ENCODE measurements at places on chromosomes 2 and 18.

DNA sequence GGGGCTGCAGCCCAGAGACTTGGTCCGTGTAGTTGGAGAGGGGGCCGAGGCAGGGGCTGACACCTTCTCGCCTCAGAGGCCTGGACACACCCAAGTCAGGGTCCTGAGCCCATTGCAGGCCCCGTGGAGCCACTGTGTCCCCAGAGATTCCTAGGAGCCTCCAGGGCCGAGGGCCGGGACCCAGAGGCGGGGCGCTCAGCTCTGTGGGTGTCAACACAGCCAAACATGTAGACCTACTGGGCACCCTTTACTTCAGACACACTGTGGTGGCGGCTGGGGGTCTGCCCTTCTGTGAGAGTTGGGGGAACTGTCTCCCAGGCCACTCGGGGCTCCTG, 459 bp upstream of the ESPNL start:
- no peak for DNase-seq

DNA sequence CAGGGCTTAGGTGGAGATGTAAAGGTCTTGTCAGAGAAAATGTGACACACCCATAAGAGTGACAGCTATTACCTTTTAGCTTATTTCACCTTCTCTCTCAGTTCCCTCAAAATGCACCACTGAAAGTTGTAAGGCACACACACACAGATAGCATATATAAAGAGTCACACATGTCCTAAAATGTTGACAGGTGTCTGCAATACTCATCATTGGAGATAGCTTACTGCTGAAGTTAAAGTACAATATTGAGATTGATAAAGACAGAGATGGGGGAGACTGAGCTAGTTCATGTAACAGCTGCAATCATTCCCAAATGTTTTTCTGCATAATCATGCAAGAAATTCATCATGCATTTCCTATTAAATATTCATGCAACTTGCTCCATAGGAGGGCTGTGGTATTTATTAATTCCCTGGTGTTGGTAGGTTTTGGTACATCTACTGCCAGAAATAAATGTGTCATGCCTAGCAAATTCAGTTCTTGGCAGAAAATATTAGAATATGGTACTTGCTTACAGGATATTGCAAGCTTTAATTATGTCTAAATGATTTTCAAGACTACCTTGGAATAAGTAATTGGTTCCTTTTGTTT, 118.8 kb upstream of the RBMS1 start:
- DNase-seq = no peak

GRCh38 chr2:207617011-207617671, 8.1 kb downstream of the METTL21A start:
- no peak for DNase-seq

DNA sequence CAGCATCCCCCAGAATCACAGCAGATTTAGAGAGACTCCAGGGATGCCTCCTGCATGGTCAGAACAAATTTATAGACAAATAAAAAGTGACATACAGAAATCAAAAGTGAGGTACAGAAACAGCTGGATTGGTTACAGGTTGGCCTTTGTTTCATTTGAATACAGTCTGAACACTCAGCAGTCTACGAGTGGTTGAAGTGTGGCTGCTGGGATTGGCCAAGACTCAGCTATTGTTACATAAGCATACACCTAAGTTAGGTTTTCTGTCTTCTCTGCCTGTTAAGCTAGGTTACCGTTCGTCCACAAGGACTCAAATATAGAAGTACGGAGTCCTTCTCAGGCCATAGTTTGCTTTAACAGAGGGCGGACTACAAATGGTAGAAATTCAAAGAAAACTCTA, 262.4 kb upstream of the SLC14A2 start:
- no peak for DNase-seq

DNA sequence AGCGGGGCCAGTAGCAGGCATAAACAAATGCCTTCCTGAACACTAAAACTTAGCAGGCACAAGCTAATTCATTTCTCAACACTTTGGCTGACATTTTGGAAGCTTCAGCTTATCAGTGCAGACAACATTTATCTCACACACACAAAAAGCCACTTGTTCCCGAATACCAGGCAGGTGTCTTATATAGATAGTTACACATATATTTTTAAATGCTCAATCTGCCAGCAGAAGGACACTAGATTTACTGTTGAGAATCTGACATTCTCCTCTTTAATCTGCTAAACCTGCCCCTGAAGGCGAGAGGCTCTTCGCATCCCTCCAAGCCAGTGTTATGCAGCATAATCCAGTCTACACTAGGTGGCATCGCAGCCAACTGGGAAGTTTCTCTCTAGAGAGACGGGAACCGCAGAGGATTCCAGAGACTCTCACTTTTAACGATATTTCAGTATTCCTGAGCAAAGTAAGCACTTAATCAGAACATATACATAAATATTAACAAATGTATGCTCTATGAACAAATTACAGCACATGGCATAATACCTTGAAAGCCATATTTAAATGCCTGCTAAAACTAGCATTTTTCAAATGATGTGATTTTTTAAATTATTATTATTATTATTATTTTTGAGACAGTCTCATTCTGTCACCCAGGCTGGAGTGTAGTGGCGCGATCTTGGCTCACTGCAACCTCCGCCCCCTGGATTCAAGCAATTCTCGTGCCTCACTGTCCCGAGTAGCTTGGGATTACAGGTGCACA, 90.2 kb upstream of the SCG2 start:
- DNase-seq = no peak

GRCh38 chr2:61898810-61899209, 6.7 kb upstream of the COMMD1 start:
- no peak for DNase-seq

GRCh38 chr2:240121675-240122074, 14.4 kb downstream of the COPS9 start:
- DNase-seq = no peak

DNA sequence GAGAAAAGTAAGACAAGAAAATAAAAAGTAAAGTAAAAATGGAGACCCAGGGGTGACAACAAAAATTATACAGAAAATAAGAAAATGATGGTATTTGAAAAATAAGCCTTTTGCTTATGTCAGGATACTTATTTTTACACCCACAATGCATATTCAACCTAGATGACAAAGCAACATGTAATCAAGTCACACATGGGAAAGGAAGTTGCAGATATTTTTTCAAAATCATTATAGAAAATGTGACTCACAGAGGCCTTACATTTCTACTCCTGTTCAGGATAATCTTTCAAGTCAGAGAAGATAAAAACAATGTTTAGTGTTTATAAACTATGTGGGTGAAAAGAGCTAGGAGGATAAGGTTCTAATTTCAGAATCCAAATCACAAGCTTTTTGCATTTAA, 275.3 kb upstream of the UBE2E3 start:
- no peak for DNase-seq

GRCh38 chr2:186256540-186256939, 229.5 kb upstream of the ZC3H15 start:
- no peak for DNase-seq

DNA sequence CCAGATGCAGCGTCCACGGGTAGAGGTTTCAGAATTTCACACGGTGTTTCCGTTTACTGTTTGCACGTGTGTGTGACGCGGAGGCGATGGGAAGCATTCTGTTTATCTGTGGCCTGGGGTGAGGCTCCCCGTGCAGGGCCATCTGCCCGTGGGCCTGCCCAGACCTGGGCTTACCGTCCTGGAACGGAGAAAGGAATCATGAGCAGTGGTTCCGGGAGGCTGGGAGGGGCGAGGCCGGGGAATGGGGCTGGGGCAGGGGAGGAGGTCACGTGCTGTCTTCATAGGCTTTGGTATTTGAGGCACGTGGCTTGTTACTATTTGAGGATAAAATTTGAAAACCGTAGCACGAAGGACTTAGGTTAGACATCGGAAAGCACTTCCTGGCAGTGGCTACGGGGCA, 77.9 kb downstream of the RTP5 start:
- no peak for DNase-seq

- no peak for DNase-seq
These were observed 34.0 kb upstream of the ITPRID2 start for GRCh38 chr2:181857483-181857882.

DNA sequence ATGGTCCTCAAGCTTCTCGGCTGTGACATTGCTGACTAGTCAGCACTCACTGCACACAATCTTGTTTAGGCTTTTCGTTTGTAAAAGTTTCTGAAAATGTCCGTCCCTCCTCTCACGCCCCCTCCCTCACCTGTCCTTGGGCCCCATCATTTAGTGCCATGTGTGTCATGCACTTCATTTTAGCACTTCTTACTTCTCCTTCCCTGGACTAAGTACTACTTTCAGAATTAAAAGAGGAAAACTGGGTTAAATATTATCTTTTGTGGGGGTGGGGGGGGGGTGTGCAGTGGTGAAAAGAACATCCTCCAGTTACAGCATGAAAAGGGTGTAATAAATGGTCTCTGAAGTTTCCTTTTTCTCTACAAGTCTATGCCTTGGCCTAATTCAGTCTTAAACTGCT, 182.0 kb upstream of the SP5 start:
- DNase-seq = no peak

GRCh38 chr18:48290162-48290926, 118.8 kb downstream of the ZBTB7C start:
- no peak for DNase-seq

DNA sequence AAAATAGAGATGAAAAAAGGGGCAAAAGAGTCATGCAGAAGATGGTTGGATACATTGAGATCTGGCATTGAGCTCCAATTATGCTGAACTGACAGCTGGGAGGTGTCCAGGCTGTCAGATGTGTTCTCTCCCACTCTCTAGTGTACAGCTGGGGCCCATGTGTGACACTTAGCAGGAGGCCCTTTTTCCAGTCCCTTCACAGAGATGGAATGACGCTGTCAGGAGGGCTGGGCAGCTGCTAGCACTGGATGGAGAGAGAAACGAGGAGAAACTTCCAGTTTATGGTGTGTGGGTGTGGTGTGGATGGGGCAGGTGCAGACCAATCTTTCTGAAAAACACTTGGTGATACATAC, 437.7 kb upstream of the HS6ST1 start:
- DNase-seq = no peak

DNA sequence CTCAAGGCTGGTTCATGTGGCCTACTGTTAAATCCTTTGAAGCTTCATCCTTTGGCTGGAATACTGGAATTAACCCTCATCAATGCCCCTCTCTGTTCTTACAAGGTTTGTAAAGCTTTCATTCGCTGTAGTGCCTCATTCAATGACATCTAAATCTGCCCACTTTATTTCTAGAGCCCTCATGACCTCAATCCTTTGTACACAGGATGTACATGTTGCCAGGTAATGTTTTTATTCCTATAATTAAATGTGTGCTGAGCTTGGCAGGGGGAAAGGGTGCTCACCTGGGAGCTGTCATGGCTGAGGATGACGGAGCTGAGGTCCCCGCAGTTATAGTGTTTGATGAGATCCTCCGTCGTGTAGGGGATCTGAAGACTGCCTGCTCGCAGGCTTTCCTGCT, 39.3 kb downstream of the TRABD2A start:
- no peak for DNase-seq

- peak; percentile 91 for DNase-seq
These were observed 11.1 kb downstream of the ONECUT2 start for GRCh38 chr18:57446322-57446721.

DNA sequence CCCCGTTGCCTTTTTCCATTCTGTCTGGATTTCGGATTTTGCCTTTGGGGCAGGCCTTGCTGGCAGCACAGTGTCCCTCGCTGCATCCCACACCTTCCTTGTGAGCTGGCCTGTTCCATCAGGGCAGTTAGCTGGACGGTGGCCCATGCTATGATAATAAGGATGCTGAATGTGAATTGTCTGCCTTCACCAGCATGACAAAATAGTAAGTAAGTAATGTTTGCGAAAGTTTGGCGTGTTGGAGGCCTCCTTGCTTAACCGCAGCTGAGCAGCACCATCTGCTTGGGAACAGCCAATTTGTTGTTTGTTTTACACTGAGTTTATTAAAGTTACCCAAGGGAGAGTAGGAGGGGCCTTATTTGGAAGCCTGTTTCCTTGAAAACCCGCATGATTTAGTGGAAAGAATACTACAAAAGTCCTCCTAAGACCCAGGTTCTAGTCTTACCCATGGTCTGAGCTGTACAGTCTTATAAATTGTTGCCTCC, 469.7 kb upstream of the FANCL start:
- no peak for DNase-seq

DNA sequence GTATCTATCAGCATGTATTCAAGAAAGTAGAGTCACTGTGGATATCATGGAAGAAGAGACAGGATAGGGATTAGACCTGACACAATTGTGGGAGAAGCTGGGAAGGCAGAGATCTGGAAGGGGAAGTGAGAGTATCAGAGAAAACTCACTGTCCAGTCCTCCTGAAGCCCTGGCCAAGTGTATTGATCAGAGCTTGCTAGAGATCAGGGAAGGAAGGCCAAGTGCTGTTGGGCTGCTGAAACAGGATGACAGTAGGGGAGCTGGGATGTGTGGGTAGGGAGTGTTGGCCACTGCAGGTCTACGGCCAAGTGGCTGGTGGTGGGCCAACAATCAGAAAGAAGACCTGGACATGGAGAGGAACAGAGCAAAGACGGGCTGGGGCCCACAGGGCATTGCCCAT, 26.3 kb upstream of the TTR start:
- DNase-seq = no peak

GRCh38 chr2:202639231-202639630, 4.5 kb downstream of the FAM117B start:
- no peak for DNase-seq

DNA sequence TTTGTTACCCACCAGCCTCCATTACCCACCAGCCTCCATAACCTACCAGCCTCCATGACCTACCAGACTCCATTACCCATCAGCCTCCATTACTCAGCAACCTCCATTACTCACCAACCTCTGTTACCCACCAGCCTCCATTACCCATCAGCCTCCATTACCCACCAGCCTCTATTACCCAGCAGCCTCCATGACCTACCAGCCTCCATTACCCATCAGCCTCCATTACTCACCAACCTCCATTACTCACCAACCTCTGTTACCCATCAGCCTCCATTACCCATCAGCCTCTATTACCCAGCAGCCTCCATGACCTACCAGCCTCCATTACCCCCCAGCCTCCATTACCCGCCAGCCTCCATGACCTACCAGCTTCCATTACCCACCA, 133.3 kb upstream of the HS6ST1 start:
- no peak for DNase-seq

- DNase-seq = no peak
These were observed 137.4 kb upstream of the ETAA1 start for GRCh38 chr2:67259556-67260342.

DNA sequence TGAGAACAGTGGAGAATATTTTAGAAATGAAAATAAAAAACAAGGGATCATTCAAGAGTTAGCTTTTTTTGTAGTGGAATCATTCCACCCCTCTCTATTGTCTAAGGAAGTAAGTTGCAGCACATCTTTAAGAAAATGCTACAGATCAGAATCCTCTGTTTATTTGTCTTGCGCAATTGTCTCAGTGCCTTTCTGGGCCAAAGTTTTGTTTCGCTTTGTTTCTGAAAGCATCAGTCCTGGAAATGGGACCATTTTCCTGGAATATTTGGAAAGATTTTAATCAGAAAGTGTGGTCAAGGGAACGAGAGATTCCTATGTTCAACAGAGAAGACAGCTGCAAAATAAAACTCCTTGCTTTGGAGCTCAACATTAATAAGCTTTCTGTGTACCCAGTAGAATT, 74.0 kb downstream of the NRXN1 start:
- DNase-seq = no peak

GRCh38 chr2:11357428-11357972, 13.1 kb upstream of the ROCK2 start:
- DNase-seq = no peak

- DNase-seq = peak; percentile 30
These were observed 265.3 kb upstream of the PKDCC start for GRCh38 chr2:41782306-41783158.

GRCh38 chr2:40435426-40436092, 16.3 kb downstream of the SLC8A1 start:
- DNase-seq = no peak

- DNase-seq = no peak
These were observed 160.8 kb upstream of the KYNU start for GRCh38 chr2:142716463-142717242.

GRCh38 chr18:31574359-31574758, 17.3 kb upstream of the TTR start:
- no peak for DNase-seq

Measured in D721Med (cell line).